ENCODE measurements at places on chromosomes 11 and 22.

- DNase-seq: no peak
Observed at GRCh38 chr22:21861264-21861848, 6.1 kb downstream of the MAPK1 start.

DNA sequence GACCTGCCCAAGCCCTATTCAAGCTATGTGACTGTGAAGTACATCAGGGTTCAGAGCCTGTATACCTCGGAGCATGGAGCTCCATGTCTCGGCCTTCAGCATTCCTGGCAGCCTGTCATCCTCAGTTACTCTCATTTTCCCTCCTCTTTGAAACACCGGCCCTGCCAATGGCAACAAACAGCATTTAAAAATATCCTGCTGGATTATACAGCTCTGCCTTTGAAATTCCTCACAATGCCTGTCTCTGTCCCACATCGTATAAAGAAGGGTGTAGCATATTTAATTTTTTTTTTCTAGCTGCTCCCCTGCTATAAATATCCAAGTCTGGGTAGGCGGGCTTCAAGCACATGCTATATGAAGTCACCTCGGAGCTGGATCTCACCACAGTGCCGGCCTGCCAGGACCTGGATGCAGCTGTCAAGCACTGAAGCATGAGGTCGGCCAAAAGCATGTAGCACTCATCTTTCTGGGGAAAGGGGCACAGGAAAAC is 11.8 kb downstream of the ABTB2 start:
- DNase-seq: peak; percentile 55

- peak; percentile 99 for DNase-seq
Observed at GRCh38 chr11:45457649-45458048, 171.5 kb upstream of the SYT13 start.

DNA sequence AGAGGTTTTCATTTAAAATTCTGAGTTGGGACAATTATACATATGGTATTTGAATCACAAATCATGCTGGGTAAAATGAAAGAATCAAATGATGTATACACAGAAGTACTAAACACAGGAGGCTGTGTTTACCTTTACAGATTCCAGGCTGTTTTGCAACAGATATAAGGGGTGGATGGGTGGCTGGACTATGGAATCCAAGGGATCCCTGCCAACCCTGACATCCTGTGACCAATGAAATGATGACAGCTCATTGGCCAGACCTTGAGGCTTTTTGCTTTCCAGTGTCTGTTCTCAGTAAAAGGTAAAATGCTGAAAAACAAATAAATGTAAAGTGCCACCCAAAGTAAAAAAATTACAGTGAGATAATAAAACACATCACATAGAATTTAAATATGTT is 3.3 kb upstream of the DDI1 start:
- peak; percentile 93 for DNase-seq
